ENCODE measurements at places on chromosomes 1 and 21. TPM values are rescaled to one million over a fixed set of nuclear protein-coding genes. Genes with fewer than 3 reads are reported as not detected.

Gene OR14K1
- not detected for polyA plus RNA-seq

Gene FAM151A
- not detected for polyA plus RNA-seq

Gene LDLRAD1
- polyA plus RNA-seq = not detected

Gene RIT1
- polyA plus RNA-seq = 28.8 TPM

Gene TPTE
- polyA plus RNA-seq = not detected

Gene PDPN
- polyA plus RNA-seq = not detected

Gene WDR64
- not detected for polyA plus RNA-seq

Gene GORAB
- 10.5 TPM for polyA plus RNA-seq

Gene RGS18
- polyA plus RNA-seq = not detected

Gene SHE
- not detected for polyA plus RNA-seq

Gene GCLM
- 12.3 TPM for polyA plus RNA-seq

Gene CCDC24
- 11.8 TPM for polyA plus RNA-seq

Gene NCF2
- 6.0 TPM for polyA plus RNA-seq

Gene FAM43B
- polyA plus RNA-seq = not detected

Gene ADORA3
- polyA plus RNA-seq = not detected

Gene SPSB1
- 8.4 TPM for polyA plus RNA-seq

Gene GJA4
- not detected for polyA plus RNA-seq

Gene KIF14
- 1.2 TPM for polyA plus RNA-seq

Gene BRINP3
- not detected for polyA plus RNA-seq

Gene TSPAN1
- 12.2 TPM for polyA plus RNA-seq

Gene PHLDA3
- 105 TPM for polyA plus RNA-seq

Gene PROK1
- polyA plus RNA-seq = not detected

Gene C1QB
- not detected for polyA plus RNA-seq

Gene ASAP3
- polyA plus RNA-seq = 19.6 TPM

Gene PTGS2
- 5.9 TPM for polyA plus RNA-seq

Gene ERO1B
- 0.79 TPM for polyA plus RNA-seq

Gene TPM3
- polyA plus RNA-seq = 324 TPM

Gene SPRR1B
- polyA plus RNA-seq = not detected

Gene ANGPTL3
- not detected for polyA plus RNA-seq

Gene NT5C1A
- polyA plus RNA-seq = 0.73 TPM

Gene CCSAP
- 1.8 TPM for polyA plus RNA-seq

Gene HSPA13
- 10.5 TPM for polyA plus RNA-seq

Gene FAM177B
- not detected for polyA plus RNA-seq

Gene NSL1
- 22.5 TPM for polyA plus RNA-seq

Gene PTGFRN
- polyA plus RNA-seq = 22.4 TPM
